Stimulated activated CD4-positive, alpha-beta T cell treated with anti-CD3 and anti-CD28 coated beads, Interleukin-4, amount 100 ng/mL, for 4 hours (primary cell): ENCODE measurements at places on chromosomes 2 and 18.

DNA sequence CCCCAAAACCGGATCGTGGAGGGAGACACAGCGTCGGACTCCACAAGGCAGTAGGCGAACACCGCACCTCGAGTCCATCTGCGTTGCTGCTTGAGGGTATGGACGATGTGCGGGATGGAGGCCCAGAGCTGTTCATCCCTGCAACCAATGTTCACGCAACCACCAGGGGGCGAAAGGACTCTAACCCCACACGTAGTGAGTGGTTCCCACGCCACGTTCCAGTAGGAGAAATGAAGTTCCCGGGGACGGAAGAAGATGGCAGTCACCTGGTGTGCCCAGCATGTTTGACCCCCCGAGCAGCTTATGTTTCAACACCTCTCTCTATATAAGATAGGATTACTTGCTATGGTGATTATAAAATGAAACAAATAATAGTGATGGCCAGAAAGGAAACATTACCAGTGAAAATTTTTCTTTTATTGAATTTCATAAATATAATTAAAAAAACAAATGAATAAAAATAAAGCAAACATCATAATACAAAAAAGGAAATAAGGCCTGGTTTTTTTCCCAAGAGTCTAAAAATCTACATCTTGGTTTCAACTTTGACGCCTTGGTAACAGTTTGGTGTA is 184.3 kb downstream of the SH3BP4 start:
- DNase-seq: peak; percentile 24

GRCh38 chr2:207258263-207258991 is 92.7 kb upstream of the KLF7 start:
- DNase-seq: no peak

DNA sequence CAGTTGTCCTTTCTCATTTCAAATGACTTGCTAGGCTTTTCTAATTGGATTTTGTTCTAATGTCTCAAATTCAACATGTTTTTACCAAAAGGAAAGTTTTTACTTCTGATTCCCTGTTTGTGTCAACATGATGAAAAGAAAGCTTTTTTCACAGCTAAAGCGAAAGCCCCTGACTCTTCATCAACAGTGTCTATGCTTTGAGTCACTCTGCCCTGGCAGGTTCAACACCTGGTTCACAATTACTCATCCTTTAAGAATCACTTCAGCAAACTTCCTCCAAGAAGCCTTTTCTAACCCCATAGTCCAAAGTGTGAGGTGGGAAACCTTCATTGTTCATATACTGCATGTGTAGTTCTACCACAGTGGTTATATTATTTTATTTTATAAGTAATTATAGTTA is 7.6 kb upstream of the DSG2 start:
- no peak for DNase-seq

DNA sequence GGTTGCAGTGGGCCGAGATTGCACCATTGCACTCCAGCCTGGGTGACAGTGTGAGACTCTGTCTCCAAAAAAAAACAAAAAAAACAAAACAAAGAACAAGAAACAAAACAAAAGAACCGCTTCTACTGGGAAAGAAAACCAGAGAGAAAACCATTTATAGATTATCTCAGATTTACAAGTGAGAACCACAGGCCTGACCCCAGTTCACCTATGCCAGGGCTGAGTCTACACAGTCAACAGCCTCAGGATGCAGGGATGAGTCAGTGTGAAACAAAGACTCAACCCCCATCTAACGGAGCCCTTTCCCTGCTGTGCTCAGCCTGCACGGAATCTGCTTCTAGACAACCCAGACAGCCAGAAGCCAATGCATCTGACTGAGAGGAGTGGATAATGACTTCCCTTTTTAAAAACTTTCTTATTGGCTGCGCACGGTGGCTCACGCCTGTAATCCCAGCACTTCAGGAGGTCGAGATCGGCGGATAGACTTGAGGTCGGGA is 25.5 kb upstream of the YWHAQ start:
- peak; percentile 27 for DNase-seq

- peak; percentile 37 for DNase-seq
Observed at GRCh38 chr2:12718711-12719399, 2.1 kb downstream of the TRIB2 start.

DNA sequence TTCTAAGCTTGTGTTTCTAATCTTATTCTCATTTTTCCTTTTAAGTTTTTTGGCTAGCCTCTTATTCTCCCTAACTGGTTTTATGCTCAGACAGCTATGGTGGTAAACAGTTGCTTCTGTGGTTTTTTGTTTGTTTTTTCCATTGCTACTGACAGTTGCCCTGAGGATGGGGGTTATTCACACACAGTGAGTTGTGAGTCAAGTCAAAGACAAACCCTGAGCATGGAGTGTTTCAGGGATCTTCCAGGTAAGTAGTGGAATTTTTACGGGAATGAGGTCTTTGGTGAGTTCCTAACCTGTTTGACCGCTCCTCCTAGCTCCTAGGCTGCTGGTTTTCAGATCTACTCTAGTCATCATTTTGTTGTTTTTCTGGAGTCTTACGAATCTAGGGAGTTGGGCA is 162.8 kb downstream of the ZNF407 start:
- DNase-seq: no peak

- no peak for DNase-seq
Observed at GRCh38 chr2:109318150-109318948, 189.3 kb downstream of the SH3RF3 start.

DNA sequence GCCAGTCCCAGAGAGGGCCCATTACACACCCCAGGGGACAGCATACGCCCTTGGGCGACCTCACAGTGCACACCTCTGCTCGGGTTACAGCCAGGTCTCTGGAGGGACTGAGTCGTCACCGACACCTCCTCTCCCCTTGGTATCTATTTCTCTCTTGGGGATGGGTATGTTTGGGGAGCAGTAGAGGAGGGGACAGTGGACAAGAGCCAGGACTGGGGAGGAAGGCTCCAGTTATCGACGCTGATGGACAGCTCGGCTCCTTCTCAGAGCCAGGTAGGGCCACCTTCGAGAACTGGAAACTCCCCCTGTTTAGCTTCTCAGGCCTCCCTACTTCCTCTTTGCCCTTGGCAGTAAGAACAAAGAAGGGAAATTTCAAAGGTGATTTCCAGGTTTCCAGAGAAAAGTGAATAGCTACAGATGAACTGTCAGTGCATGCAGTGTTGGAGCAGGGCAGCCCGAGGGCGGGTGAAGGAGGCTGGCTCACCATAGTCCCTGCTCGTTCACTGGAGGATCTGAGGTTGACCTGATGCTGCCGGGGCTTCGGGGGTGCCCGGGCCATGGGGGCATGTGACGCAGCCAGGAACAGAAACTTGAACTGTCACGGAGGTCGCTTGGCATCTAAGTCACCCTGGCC is 4.4 kb upstream of the SEMA4C start:
- no peak for DNase-seq

GRCh38 chr2:109594246-109594885 is 19.4 kb downstream of the SEPTIN10 start:
- no peak for DNase-seq

- no peak for DNase-seq
Observed at GRCh38 chr2:112606547-112606946, 22.1 kb downstream of the CHCHD5 start.

DNA sequence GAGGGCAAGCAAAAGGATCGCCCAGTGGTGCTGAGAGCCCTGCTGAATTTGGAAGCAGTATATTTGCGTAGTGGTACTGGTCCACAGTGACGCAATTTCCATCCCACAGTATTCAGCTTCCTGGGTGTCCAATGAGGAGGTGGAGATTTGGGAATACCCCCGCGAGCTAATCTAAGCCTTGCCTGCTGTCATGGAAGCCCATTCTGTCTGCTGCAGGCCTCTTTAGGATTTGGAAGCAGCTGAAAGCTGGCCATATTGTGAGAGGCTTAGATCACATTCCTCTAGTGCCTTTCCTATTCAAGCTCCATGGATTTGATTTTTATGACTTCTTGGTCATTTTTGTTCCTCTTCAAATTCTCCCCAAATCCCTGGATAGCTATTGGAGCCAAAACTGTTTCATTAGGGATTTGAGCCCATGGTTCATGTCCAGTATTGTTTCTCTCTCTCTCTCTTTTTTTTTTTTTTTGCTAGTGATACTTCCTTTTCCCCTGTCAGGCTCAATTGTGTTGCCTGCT is 22.3 kb upstream of the DYNC2LI1 start:
- no peak for DNase-seq

GRCh38 chr2:7097353-7097895 is 180.2 kb downstream of the RNF144A start:
- peak; percentile 55 for DNase-seq

DNA sequence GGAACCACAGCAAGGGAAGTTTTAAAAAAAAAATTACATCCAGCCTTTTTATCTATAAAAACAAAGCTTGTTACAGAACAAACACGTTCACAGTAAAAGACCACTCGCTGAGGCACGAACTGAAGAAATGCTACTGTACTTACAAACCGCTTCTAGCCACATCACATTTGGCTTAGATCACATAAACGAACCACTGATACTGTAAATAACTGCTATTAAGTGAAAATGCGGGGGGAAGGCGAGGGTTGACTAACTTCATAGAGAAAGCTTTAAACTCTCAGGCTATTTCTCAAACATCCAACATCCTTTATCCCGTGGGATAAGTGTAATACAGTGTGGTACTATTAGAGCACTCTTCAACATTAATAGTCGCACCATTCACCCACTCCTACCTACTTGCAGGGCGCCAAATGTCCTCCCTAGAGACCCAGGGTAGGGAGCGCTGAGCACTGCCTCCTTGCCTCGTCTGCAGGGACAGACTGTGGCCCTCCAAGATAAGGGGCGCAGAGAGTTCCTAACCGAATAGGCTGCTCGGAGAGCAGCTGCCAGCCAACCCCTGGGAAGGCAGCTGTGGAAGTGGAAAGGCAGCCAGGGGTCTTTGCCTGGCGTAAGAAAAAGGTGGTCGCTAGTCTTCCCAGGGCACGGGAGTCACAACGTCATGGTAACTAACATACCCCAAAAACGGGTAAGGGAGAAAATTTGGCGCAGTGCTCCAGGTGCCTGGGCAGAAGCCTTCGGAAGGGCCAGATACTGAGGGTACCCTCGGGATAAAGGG is 854 bp downstream of the GPR155 start:
- DNase-seq: peak; percentile 17

GRCh38 chr18:73839441-73839840 is 308.2 kb downstream of the FBXO15 start:
- DNase-seq: no peak

DNA sequence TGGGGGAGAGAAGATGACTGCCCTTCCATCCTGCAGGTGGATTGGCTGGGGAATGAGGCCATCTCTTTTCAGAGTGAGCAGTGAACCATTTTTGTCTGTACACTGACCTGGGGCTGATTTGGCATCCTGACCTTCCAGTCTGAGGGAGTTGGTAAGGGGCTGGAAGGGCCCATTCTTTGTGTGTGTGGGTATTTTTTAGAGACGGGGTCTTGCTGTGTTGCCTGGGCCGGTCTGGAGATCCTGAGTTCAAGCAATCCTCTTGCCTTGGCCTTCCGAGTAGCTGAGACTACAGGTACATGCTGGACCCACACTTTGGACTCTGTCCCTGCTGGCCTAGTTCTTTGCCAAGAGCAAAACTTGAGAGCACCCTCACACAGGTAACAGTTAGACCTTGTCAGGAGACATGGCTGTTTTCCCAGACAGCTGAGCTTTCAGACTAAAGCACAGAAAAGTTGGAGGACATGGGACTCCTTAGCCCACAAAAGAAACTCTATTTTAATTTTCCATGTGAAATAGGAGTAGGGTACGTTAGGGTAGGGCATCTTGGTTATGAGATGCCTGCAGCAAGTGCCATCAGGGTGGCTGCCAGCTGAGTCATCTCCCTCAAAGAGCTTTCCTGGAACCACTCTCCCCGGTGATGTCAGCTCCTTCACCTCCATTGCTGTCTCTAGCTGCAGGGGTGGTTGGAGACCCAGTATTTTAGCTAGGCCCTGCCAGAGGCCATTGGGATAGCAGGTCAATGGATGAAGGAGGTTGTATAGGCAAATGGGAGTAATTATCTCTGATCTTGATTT is 60.7 kb downstream of the DGKD start:
- peak; percentile 27 for DNase-seq
